ENCODE measurements at places on chromosomes 1 and 21.

- no peak for ATAC-seq
Measured at GRCh38 chr1:34328281-34328799, 151.6 kb downstream of the C1orf94 start.

DNA sequence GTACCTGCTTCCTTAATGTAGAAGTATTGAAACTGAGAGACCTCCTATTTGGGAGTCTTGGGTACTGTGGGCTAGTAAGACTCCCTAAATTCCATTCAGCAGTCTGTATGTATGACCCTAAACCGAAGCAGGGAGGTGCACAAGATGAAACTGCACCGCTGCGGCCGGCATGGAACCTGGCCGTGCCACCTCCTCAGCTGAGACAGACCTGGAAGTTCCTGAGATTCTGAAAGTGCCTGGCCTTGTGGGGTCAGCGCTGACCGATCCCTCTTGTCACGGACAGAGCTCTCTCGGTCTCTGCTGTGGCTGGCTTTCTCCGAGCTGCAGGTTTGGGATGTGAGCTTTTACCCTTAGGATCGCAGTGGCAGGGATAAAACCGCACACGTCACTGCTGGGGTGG lies 27.0 kb downstream of the PCNT start:
- no peak for ATAC-seq

GRCh38 chr1:7643530-7643929 lies 127.6 kb upstream of the VAMP3 start:
- no peak for ATAC-seq

GRCh38 chr1:54156201-54156600 lies 3.4 kb upstream of the CDCP2 start:
- ATAC-seq: no peak

DNA sequence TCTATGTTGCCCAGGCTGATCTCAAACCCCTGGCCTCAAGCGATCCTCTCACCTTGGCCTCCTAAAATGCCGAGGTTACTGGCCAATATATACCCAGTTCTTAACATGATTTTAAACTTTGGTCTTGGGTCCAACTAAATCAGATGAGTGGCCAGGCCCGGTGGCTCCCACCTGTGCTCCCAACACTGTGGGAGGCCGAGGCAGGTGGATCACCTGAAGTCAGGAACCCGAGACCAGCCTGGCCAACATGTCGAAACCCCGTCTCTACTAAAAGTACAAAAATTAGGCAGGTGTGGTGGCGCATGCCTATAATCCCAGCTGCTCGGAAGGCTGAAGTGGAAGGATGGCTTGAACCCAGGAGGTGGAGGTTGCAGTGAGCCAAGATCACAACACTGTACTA lies 29.6 kb downstream of the TOMM20 start:
- ATAC-seq: no peak

DNA sequence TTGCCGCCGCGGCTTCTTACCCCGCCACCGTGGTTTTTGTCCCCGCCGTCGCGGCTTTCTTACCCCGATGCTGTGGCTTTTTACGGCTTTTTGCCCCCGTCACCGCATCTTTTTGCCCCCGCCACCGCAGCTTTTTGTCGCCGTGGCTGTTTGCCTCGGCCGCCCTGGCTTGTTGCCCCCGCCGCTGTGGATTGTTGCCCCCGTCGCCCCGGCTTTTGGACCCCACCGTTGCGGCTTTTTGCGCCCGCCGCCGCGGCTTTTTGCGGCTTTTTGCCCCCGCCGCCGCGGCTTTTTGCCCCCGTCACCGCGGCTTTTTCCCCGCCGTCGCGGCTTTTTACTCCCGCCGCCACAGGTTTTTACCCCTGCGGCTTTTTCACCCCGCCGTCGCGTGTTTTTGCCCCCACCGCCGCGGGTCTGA lies 3934.3 kb downstream of the SRGAP2C start:
- ATAC-seq: no peak

GRCh38 chr1:29576510-29576909 lies 340.2 kb downstream of the PTPRU start:
- no peak for ATAC-seq

- ATAC-seq: no peak
Measured at GRCh38 chr1:85798419-85798818, 90.2 kb upstream of the ZNHIT6 start.

DNA sequence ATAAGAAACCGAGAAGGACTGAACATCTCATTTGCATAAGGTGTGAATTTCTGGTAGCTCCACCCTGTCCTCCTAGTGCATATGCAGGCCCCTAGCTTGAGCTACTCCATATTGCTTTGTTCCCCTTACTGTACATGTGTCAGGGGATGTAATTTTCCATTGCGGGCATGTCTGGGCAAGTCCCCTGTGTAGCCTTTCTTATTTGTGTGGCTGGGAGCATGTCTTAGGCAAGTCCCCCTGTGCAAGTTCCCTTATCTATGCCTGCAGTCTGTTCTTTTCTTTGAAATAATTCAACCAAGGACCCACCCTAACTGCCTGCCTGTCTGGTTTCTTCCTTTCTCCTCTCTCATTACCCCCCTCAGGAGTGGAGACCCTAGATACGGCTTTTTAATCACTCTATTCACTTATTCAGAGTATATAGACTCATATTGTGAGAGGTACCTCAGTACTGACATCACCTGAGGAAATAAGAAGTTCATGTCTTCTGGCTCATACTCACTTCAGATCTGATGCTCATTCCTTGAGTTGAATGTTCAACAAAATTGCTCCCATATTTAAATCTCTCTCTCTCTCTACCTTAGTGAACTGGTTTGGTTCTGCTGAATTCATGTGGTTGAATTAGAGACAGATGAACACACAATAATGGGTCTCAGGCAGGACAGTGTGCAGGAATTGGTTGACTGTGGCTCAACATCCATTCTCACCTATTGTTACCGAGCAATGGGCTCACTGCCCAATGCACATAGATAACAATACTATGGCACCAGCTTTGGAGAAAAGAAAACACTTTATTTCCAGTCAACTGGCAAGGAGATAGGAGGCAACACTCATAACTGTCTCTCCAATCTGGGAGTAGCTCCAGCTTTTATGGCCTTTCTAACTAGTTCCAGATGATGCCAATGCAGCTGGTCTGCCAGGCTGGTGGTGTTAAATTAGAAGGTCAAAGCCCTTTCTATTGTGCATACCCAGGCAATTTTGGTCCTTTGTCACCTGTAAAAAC lies 27.9 kb upstream of the NPL start:
- ATAC-seq: no peak

DNA sequence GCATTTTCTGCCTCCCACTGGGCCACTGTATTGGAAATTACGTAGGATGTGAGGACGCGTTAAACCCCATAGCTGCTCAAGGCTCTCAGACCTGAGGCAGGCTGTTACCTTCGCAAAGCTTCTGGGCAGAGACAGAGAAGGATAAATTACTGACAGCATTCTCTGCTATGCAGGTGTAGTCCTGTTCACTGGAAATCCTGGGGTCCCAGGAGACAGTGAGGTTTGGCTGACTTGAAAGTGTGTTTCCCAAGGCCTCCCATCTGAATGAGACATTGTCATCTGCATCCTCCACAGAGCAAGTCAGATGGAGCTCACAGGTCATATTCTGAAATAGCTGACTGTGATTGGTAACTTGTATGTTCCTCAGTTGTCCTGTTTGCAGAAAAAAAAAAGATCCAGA lies 32.0 kb downstream of the SLAMF6 start:
- no peak for ATAC-seq

DNA sequence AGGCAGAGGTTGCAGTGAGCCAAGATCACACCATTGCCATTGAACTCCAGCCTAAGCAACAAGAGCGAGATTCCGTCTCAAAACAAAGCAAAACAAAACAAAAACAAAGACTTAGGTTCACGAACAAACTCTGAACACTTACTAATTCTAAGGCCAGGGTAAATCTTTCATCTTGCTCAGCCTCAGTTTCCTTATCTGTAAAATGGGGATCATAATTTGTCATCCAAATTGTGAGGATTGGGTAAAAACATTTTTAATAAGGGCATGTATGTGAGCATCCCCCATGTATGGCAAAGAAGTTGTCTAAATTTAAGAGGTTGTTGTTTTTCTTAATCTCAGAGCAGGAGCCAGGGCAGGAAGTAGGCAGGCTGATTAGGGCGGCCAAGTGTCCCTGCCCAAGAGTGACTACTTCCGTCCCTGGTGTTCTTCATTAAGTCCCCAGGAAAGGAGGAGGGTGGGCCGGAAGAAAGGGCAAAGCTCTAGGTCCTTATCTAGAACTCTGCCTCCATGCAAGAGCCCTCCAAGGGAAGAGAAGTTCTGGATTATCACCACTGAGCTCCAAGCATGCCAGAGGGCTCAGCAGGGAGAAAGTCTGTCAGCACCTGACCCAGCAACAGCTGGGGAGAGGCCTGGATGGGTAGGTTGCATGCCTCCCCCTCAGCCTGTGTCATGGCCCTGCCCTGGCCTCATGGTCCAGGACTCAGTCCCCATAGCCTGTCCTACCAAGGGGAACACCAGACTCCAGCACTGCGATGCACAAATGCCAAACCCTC lies 49.9 kb upstream of the CLIC4 start:
- no peak for ATAC-seq

GRCh38 chr1:159000070-159000409 lies 9.7 kb upstream of the IFI16 start:
- no peak for ATAC-seq

GRCh38 chr1:153397924-153398651 lies 7.2 kb upstream of the S100A8 start:
- no peak for ATAC-seq

DNA sequence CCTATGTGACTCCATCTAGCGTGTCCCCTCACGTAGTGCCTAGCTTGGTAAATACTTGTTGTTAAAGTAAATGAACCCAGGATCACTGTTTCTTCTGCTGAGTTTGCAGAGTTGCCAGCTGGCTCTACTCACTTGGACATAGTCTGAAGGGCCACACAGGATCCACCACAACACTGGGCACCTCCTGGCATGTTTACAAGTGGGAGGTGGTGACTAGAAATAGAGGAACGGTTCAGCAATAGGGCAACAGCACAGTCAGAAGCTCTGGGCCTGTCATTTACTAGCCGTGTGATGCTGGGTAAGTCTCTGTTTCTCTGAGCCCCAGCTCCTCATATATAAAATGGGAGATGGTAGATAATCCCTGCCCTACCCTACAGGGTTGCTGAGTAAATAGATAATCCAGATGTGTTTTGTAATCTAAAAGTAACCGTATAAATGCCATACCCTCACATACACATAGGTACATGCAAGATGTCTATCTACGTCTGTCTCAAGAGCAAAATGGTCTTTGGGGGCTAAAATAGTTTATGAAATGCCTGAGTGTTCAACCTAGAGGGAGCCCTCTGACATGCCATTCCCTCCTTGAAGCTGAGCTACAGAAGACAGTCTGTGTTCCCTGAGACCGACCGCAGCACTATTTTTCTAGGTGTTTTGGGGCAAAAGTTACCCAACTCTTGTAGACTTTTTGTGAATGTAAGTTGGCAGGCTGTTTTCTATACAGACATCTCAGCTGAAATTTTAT lies 20.5 kb downstream of the RNF220 start:
- ATAC-seq: no peak

DNA sequence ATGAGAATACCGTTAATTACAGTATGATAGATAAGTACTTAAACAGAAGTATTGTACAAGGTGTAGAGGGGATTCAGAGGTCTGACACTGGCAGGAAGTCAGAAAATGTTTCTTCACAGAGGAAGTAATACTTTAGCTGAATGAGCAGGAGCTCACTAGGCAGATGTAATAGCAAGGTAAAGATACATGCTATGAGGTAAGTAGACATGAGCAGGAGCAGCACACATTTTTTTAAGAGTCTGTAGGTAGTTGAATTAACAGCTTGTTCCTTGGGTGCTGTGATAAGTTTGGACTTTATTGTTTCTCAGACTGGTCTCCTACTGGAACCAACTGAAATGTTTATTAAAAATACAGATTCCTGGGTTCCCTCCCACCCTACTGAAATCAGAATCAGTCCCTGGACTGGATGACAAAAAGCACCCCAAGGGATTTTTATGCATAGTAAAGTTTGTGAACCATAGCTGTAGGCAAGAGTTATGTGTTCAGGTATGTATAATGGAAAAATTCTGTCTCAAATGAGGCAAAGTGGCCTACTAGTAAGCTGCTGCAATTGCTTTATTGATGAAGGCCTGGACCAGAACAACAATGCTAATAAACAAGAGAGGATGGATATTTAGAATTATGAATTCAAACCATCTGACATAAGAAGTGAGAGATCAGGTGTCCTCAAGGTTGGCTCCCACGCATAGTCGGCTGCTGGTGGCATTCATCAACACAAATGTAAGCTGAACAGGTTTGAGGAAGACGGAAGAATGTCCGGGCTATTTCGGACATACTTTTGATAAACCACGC lies 902 bp downstream of the AP4B1 start:
- ATAC-seq: no peak

DNA sequence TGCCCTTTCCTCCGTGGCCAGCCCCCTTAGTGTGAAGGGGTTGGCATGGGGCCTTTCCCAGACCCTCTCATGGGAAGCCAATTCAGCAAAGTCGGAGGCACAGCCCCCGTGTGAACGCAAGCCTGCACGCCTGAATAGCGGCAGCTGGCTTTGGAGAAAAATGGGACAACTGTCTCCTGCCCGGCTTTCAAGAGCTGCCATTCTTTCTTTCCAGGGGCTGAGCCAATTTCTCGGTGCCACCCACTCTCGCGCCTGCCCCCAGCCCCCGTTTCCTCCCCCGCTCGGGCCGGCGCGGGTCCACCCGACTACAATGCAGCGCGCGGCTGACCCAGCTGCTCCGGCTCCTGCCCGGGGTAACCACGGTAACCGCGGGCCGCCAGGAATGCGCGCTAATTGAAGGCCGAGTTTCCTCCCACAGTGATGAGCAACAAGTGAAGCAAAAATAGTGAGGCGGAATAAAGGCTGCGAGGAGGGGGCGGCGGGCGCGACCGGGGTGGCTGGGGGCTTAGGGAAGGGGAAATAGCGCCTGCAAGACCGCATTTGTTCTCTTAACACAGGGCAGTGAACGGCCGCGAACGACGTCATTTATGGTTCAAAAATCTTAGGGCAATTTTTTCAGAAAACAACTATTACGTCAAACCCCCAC lies 27.8 kb downstream of the ILDR2 start:
- ATAC-seq: no peak

DNA sequence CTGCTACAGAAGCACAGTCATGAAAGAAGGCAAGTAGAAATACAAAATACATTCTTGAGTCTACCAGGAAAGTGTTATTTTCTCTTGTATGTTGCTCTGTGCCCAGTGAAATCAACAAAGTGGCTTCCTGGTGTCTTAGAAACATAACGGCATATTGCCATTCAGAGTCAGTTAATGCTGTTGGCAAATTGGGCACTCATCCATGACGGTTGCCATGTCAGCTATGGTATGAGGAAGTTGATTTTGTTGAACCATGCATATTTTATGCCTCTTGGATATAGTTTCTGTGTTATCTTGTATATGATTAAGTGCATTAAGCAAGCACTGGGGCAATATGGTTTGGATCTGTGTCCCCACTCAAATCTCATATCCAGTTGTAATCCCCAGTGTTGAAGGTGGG lies 153.1 kb upstream of the CXADR start:
- no peak for ATAC-seq

DNA sequence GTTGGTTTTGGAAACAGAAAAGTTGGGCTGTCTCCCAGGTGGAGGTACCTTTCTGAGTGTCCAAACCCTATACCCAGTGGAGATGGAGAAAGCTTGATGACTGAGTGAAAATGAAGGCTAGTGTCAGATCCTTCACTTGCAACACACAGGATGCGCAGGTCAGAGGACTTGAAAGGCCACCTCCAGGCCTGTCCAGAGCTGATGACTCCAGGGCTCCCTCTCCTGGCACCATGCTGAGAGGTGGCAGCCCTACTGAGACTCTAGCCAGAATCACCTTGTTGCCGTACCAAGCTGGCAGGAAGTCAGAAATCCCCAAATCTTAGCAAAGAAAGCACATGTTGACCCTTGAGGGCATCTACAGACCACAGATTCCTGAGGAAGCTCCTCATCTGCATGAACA lies 16.4 kb downstream of the KNCN start:
- ATAC-seq: no peak

GRCh38 chr1:219155135-219155534 lies 18.5 kb upstream of the LYPLAL1 start:
- no peak for ATAC-seq

All from activated CD4-positive, CD25-positive, alpha-beta regulatory T cell treated with anti-CD3 and anti-CD28 coated beads, Interleukin-2, amount 50 U/mL, for 24 hours (primary cell).